ENCODE measurements at places on chromosomes 3 and 15. TPM values are rescaled to one million over a fixed set of nuclear protein-coding genes. Genes with fewer than 3 reads are reported as not detected.

The HYAL1 gene
- total RNA-seq, result 0.36 TPM

The RASA2 gene
- 21.7 TPM for total RNA-seq

The SMCO1 gene
- not detected for total RNA-seq

The ZNF501 gene
- total RNA-seq, result 1.4 TPM

The APBA2 gene
- total RNA-seq, result not detected

The CCR8 gene
- not detected for total RNA-seq

The GOLGA6L7 gene
- not detected for total RNA-seq

The RARRES1 gene
- not detected for total RNA-seq

The USP50 gene
- total RNA-seq, result not detected

The MAP6D1 gene
- total RNA-seq, result 1.1 TPM

The ITIH1 gene
- not detected for total RNA-seq

The MAGEL2 gene
- total RNA-seq, result not detected

The MORC1 gene
- not detected for total RNA-seq

The SCAANT1 gene
- total RNA-seq, result not detected

The ARPIN gene
- total RNA-seq, result not detected

The DUSP7 gene
- 13.5 TPM for total RNA-seq

The SLC9C1 gene
- total RNA-seq, result not detected

The CD86 gene
- total RNA-seq, result 18.9 TPM

The MOBP gene
- total RNA-seq, result not detected

The CDCP1 gene
- total RNA-seq, result not detected

The OCA2 gene
- total RNA-seq, result not detected

The NEK10 gene
- 1.3 TPM for total RNA-seq

The RPSA gene
- 2,115 TPM for total RNA-seq

The KIAA1143 gene
- total RNA-seq, result 46.7 TPM

The EID1 gene
- total RNA-seq, result 93.7 TPM

The IGSF11 gene
- not detected for total RNA-seq
